ENCODE measurements at places on chromosomes 12 and 14.

- DNase-seq = no peak
These were observed 10.8 kb upstream of the SPTSSA start for GRCh38 chr14:34472706-34473279.

DNA sequence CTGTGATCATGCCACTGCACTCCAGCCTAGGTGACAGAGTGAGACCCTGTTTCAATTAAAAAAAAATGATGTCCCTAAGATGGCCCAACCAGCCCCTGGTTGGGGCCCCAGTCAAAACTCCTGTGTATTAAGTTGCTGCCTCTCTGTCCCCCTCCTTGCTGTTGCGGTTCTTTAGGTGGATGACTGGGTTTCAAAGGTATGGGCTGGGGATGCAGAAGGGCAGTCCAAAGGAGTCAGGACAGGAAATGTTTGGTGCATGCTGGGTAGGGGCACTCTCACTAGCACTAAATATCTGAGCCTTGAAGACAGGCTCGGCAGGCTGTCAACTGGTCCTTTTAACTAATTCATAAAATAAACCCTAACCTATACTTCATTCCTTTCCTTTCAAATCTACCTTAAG lies 12.0 kb upstream of the PIP4K2C start:
- no peak for DNase-seq

- DNase-seq = peak; percentile 14
These were observed 142.8 kb downstream of the PAWR start for GRCh38 chr12:79547735-79548609.

- DNase-seq = no peak
These were observed 18.7 kb downstream of the SSPN start for GRCh38 chr12:26214121-26214520.

DNA sequence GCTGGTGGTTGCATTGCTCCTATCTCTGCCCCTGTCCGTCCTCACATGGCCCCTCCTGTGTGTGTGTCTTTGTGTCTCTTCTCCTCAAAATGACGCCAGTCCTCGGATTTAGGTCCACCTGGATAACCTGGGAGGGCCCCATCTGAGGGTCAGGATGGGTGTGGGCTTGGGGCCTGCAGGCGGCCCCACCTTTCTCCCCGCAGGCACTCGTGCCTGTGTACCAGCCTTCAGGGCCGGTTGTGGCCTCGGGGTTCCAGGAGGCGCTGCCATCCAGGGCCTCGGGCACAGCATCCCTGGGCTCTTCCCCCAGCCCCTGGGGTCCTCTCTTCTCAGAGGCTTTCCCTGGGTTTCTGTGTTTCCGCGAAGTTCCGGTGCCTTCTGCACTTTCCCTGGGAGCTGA lies 54.7 kb downstream of the LRCOL1 start:
- DNase-seq = no peak

GRCh38 chr12:71472441-71472911 lies 32.9 kb downstream of the LGR5 start:
- DNase-seq = no peak

DNA sequence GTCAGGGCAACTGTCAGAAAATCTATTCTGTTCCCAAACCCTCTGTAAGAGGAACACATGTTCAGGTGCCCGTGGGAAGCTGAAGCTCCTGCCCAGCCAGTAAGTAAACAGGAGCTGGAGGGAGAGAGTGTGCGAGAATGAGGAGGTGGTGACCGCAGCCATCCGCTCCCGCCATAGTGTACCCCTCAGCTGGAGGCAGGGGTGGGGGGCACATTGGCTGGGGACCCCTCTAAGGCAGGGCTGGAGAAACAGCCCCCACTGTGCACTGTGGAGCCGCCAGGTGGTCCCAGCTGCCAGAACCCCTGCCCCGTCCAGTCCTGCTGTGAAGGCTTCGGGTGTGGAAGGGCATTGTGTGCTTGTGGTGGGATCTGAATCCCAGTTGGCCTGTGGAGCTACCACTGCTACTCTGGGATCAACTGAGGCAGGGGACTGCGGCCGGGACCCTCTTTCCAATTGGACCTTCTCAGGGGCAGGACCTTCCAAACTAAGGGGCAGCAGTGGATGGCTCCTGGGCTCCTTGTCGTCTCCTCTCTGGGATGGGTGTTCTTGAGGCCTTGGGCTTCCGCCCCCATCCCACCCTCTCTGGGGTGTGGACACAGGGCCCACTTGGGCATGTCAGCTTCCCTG lies 59.6 kb downstream of the TSPAN9 start:
- no peak for DNase-seq

- DNase-seq = no peak
These were observed 4.8 kb downstream of the TNFAIP2 start for GRCh38 chr14:103127861-103128598.

DNA sequence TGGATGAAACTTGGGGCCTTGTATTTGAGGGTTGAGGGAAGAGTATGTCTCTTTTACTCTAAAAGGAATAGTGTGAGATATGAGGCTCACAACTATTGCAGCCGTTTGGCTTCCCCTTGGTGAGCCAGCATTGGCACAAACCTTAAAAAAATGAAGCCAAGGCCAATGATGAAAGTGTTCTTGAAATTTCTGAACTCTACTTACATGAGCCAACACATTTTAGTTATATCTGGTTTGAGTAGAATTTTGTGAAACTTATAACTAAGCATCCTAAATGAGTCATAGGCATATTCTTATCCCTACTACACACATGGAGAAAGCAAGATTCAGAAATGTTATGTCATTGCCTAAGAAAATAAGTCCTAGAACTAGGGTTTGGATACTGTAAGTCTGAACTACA lies 55.3 kb upstream of the ACSS3 start:
- no peak for DNase-seq

DNA sequence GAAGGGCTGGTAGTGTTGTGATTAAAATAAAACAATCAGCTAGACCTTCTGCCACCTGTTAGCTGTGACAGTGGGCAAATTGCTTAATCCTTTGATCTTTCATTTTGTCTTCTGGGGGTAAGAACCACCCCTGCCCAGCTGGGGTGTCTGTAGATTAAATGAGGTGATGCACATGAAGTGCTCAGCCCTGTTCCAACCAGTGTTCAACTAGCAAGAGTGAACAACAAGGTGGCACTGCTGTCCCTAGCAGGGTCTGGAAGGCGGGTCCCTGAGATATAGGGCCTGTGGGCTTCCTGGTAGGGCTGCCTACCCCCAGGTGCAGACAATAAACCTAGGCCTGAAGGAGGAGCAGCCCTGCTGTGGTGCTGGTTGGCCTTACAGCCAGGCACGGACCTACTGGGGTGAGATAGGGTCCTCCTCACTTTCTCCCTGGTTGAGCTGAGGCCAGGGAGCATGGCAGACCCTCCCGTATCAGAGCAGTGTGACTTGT lies 60.6 kb downstream of the ARL6IP4 start:
- no peak for DNase-seq

DNA sequence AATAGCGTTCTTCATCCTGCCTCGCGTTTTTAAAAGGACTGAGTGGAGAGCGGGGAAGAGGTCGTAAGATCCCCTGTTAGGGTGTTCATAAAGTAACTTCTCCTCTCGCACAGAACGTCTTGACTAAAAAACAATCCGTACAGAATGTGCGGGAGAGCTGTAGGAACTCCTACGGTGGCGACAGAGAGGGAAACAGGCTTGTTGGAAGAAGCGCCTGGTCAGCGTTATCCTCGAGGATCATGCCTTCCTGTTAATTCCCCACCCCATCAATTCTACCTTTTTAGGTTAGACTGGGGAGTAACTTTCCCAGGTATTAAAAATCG lies 399 bp upstream of the WASHC4 start:
- DNase-seq = no peak

DNA sequence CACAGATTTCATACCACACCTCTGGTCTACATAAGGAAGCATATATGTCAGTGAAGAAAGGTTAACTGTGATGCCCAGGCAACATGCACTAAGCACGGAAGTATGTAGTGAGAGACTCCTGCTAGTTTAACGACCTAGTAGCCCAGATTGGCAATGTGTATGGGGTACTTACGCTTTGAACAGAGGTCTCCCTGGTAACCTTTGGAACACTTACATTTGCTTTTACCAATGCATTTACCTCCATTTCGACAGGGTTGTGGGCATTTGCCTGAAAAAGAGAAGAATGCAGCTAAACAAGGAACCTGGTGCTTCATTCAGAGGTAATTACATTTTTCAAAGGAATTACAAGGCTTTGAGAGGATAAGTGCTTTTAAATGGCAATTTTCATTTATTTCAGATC lies 65.2 kb downstream of the WIF1 start:
- DNase-seq = no peak

GRCh38 chr12:31234053-31234840 lies 91.7 kb downstream of the SINHCAF start:
- no peak for DNase-seq

- no peak for DNase-seq
These were observed 22.0 kb upstream of the TSPAN9 start for GRCh38 chr12:3055026-3055703.

GRCh38 chr12:47085815-47086252 lies 6.1 kb upstream of the AMIGO2 start:
- peak; percentile 82 for DNase-seq

- DNase-seq = no peak
These were observed 79.9 kb downstream of the BBS10 start for GRCh38 chr12:76268267-76268666.

DNA sequence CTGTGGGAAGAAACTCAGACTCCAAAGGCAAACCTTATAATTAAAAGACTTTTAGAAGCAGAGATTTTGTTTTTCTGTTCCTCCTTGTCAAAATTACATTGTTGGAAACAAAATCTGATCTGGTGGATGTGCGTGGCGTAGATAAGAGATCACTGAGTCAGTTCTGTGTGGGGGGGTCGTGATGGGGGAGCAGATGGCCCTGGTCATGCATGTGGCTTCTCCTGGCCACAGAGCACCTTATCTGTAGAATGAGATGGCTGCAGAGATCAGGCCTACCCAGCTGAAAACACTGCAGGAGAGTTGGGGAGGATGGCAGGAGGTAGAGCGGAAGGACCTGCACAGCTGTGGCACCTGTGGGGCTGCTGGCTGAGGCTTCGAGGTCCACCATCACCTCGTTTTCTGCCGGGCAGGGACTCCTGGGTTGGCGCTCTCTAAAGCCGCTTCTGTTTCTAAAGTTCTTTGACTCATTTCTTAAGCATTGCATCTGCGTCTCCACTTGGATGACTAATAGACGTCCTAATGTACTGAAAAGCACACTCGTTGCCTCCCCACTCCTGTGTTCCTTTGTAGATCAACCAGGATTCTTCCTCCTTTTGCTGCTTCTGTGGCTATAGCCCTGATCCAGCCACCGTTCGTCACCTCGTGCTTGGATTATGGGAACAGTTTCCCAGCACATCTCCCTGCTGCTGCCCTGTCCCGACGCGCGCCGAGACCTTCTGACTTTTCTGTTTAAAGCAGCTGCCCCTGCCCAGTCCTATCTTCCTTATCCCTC lies 93.4 kb downstream of the TSPAN9 start:
- DNase-seq = no peak

DNA sequence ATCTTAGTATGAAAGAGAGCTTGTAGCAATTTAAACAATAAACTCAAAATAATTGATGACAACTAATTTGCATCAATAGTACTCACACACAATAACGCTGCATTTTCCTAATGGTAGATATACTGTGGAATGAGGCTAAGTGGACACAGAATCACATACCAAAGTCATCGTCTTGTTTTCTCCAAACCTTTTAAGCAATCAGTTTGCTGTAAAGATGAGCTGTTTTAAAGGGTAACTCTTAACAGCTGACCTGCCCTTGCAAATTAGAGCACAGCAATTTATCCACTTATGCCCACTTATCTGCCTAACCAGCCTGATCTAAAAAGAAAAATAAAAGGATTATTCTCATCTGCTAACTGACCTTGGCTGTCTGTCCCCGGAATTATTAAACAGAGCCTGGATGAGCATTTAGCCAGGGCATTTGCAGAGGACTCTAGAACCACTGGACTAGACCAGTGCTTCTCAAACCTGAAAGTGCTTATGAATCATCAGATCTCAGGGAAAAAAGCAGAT lies 174.3 kb upstream of the BCL2L14 start:
- no peak for DNase-seq

DNA sequence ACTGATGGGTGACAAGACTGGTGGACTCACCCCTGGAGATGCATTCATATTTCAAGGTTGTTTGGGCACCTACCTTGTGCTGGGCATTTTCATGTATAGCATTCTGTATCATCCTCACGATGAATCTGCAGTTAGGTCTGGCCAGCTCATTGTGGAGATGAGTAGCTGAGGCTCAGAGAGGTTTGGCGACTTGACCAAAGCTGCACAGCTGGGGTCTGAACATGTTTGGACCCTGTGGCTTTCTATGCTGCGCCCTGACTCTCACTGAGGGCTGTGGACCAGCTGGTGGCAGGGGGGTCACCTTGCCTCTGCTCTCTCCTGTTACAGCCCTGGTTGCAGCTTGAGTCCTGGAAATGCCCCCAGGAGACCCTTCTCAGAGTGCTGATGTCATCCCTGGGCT lies 24.9 kb upstream of the CCDC63 start:
- no peak for DNase-seq

- no peak for DNase-seq
These were observed 8.5 kb downstream of the SEC23A start for GRCh38 chr14:39094515-39094914.

GRCh38 chr12:26938701-26939062 lies 412 bp downstream of the FGFR1OP2 start:
- DNase-seq = peak; percentile 32

DNA sequence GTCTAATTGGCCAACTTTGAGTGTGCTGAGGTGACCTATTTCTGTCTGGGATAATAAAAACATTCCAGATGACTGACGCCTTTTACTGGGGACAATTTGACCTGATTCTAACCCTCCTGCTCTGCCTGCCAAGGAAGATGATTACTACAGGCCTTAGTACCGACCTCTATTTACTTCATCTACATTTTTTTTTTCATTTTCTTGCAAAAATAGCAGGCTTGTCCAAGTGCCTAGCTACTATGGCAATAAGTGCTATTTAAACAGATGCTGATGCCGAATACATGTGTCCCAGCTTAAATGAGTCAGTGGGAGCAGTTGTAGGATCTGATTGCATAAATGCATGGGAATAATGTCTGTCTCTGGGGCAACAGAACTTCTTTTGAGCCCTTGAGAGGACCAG lies 254.3 kb downstream of the RGS6 start:
- no peak for DNase-seq

DNA sequence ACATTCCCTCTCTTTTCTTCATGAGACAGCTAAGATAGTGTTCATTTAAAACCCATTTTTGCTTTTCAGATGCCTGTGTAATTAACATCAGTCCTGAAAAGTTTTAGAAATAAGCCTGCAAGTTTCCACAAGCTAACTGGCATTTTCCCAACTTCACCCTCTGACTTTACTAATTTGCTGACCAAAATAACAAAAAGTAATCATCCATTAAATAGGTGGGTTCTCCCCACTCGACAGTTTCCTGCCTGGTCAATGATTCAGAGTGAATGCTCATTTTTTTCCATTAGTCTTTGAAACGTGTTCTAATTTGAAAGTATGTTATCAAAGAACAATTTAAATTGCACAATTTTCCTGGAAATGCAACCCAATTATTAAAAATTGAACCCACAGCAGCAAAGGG lies 23.6 kb downstream of the NELL2 start:
- no peak for DNase-seq

GRCh38 chr12:89732522-89732921 lies 23.9 kb upstream of the ATP2B1 start:
- DNase-seq = no peak

- no peak for DNase-seq
These were observed 89.3 kb upstream of the FGD4 start for GRCh38 chr12:32309811-32310736.

GRCh38 chr12:51900323-51900889 lies 6.9 kb upstream of the ACVRL1 start:
- DNase-seq = no peak

GRCh38 chr12:105110851-105111250 lies 3.3 kb downstream of the WASHC4 start:
- no peak for DNase-seq
